ENCODE measurements at places on chromosomes 1 and 21.

DNA sequence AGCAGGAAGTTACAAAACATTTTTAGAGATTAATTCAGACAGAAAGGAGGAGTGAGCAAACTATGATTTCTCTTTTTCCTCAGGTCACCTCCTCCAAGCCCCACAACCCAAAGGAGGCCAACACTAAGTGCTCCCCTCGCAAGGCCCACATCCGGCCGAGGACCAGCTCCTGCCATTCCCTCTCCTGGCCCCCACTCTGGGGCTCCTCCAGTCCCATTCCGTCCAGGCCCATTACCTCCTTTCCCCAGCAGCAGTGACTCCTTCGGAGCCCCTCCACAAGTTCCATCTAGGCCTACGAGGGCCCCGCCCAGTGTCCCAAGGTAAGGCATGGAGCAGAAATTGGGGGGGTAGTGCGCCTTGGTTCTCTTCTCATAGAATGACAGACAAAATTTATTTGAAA is 32.0 kb upstream of the C1orf105 start:
- DNase-seq, result no peak

- no peak for DNase-seq
These were observed 6.0 kb downstream of the S100A9 start for GRCh38 chr1:153363641-153364040.

DNA sequence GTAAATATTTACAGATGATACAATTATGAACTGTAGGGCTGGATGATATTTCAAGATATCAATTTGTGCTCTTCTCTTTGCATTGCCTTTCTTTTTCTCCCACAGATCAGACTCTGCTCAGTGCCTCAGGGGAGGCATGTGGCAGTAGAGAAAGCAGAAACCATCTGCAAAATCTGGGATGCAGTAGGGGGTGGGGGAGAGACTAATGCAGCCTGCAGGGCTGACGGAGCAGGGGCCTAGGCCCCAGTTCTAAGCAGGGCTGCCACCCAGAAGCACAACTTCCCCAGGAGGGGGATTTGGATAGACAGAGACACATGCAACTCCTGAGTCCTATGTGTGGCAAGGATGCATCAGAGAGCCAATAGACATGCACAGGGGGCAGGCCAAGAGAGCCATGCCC is 511.6 kb downstream of the SMYD3 start:
- DNase-seq, result no peak

DNA sequence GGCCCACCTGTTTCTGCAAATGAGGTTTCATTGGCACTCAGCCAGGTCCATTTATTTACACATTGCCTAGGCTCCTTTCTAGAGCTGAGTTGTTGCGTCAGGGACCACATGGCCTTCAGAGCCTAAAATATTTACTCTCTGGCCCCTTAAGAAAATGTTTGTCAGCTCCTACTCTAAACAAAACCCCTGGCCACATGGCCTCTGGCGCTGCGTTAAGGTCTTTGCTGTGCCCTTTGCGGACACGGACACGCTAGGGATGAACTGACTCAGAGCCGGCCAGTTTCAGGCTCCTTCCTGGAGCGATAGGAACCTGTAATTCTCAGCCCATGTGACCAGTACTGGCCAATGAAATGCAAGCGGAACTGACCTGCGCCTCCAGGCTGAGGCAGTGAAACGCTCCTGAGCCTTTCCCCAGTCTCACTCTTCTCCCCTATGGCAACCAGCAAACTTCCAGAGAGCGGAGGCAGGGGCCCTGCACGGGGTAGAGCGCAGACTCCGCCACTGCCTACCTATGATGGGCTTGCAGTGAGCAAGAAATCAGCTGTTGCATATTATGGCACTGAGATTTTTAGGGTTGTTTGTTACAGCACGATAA is 160.3 kb downstream of the ETS2 start:
- peak; percentile 38 for DNase-seq

- no peak for DNase-seq
These were observed 653 bp downstream of the FNDC10 start for GRCh38 chr1:1599030-1599934.

- DNase-seq, result no peak
These were observed 44.3 kb downstream of the INAVA start for GRCh38 chr1:200938955-200939354.

DNA sequence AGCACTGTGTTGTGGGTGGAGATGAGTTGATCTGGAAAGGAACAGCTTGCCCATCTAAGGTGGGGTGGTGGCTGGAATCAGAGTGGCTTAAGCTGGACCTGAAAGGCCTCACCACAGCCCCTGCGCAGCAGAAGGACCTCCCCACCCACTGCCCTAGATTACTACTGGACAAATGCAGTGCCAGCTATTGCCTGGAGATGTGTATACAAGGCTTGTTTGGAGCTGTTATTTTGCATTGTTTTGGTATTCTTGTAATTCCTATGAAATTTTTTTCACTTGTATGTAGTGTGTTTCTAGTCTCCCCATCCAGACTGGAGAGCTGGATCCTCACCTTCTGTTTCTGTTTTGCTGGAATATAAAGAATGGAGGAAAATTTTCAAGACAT is 1.3 kb upstream of the SLC30A1 start:
- DNase-seq, result no peak

- no peak for DNase-seq
These were observed 135.4 kb upstream of the C8B start for GRCh38 chr1:57101209-57101608.

- DNase-seq, result peak; percentile 94
These were observed 756 bp downstream of the PHGDH start for GRCh38 chr1:119712342-119713038.

DNA sequence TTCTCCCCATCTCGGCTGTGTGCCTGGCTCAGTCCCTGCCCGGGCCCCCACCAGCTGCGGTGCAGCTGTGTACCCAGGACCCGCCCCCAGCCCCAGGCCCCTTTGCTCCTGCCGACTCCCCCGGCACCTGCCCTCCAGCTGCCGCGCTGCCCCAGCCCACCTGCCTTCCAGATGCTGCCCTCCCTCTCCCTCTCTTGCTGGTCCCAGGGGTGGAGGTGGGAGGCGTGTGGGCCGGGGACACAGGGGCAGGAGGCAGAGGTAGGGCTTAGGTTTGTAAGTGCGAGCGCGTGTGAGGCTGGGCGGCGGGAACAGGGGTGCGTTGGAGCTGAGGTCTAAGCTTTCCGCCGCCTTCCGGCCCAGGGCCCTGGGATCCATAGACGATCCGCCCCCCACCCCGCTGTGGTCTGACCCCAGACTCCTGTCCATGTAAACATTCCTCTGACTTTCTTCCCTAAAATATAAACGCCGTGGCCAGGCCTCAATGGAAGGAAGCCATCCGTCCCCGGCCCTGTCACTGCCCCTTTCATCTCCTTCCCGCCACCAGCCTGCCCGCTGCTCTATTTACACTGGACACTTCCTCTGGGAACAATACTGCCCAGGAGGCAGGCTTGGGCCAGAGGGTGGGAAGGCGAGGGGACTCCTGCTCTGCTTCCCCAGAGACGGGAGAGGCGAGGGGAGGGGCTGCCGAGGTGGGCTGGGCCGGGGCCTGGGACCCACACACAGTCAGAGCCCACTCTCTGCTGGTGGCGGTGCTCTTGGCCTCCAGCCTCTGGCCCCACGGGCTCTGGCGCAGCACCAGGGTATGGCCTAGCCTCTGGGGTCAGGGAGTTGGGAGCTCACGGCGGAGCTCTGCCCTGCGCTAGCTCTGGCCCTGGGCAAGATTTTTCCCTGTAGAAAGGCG is 128.3 kb downstream of the CASZ1 start:
- DNase-seq, result peak; percentile 62

DNA sequence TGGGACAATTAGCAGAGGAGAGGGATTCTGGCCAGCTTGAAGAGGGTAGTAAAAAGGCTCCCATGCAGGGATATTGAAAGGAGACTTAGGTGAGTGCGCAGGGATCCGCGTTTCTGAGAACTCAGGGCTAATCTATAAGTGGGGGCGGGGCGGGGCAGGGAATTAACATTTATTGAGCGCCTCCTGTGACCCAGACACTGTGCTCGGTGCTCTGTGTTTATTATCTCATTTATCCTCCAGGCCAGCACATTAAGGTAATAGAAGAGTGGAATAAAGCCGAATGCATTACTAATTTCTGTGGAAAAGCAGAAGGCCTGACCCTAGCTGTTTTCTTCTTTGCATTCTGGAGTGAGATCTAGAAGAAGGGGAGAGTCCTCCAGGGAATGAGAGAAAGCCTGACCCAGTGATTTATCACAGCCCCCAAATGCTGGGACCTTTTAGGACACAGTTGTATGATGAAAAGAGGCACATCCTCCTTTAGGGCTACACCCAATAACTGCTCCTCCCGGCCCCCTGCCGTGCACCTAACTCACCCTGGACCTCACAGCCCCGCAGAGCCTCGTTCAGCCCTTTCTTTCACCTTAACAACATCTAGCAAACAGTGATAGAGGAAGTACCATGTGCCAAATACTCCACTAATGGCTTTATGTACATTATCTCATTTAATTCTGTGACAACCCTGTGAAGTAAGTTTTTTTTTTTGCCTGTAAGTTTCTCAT is 317.6 kb downstream of the PBX1 start:
- DNase-seq, result no peak

- no peak for DNase-seq
These were observed 58.4 kb upstream of the PARP1 start for GRCh38 chr1:226466296-226466695.

DNA sequence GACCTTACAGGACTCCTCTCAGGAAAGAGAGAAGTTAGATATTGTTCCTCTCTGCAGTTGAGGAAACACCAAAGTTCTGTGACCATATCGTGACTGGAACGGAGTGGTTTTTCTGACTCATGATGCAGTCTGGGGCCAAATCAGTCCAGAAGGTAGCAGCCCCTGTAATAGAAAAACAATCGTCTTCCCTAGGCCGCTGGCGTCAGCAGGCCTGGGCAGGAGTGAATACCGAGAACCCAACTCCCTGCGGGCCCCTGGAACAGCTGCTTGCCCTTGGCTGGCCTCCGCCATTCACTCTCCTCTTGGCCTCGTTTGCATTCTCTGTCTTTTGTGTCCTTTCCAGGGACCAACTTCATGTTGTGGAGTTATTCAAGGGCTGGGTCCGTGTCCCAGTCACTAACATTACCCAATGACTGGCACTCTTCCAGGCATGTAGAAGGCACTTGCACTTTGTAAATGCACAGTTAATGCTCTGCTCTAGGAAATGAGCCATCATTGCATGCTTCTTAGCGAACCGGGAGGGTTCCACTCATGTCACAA is 10.9 kb upstream of the CD101 start:
- peak; percentile 84 for DNase-seq

- DNase-seq, result no peak
These were observed 16.9 kb downstream of the RGS1 start for GRCh38 chr1:192592517-192592916.

DNA sequence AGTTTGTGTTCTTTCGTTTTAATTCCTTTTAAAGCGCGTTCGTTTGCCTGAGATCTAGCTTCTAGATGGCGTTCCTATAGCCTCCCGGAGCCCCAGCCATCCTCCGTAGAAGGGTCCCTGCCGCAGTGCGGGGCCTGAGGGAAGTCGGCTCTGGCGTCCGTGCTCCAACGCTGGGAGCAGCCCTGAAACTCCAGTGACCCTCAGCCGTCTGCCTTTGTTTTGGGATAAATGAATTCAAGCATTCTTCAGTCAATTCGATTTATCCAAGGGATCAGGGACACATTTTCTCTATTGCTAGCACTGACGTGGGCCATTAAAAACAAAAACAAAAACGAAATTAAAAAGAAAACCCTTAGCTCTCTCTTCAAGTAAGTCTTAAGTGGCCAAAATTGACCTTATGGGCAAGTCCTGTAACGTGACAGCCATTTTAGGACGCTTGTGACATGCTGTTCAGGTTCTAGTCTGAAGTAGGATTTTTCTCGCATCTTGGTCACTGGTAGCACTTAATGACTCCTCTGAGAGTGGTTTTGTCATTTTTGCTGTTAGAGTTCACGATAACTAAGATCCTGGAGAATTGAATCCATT is 742 bp upstream of the HSPA13 start:
- DNase-seq, result no peak

DNA sequence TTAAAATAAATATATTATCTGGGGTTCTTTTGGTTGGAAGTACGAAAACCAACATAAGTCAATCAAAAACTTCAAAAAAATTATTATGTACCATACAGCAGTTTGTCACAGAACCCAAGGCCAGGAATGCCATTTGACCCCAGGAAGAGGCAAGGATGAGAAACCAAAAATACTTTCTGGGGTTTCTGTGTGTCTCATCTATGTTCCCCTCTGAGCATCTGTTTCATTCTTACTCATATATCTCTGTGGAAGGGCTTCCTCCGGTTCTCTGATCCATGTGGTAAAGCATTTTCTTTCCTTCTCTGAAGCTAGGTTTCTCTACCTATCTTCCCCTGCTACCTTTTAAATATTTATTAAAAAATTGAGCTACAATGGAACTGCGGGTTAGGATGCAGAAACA is 9.8 kb upstream of the FCRL1 start:
- no peak for DNase-seq

GRCh38 chr1:81706650-81707435 is 93.9 kb upstream of the ADGRL2 start:
- no peak for DNase-seq

- DNase-seq, result no peak
These were observed 16.8 kb upstream of the PLEKHM2 start for GRCh38 chr1:15667362-15667761.

All from left hindlimb (tissue), 1 donor.